MCF 10A (cell line): ENCODE measurements at places on chromosomes 12 and 14.

DNA sequence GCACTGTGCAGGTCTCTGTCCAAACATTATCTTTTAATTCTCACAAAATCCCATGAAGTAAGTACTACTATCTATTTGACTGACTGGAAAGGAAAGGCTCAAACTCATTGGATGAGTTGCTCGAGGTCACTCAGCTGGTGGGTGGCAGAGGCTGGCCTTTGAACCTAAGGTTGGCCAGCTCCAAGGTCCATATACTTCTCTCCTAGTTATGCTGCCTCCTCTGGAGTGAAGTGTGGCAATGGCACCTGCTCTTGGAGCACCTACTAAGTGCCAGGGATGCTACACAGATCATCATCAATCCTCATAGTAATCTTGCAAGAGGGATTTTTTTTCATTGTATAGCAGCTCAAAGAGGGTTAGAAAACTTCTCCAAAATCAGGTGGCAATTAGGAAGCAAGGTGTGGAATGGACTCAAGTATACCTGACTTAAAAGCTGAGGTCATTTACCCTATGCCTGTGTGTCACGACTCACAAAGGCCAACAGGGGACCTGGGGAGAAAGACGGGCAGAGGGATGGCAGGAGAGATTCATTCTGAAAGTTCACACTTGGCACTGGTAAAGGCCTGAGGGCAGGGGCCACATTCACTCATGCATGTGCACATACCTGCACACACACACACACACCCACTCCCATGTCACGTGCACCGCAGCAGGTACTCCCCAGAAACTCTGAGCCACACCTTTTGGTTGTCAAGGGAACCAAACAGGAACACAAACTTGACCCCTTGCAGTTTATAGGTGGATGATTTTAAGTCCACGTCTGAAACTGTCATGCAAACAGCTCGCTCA, 146.4 kb downstream of the FOXN3 start:
- peak; percentile 7 for DNase-seq

DNA sequence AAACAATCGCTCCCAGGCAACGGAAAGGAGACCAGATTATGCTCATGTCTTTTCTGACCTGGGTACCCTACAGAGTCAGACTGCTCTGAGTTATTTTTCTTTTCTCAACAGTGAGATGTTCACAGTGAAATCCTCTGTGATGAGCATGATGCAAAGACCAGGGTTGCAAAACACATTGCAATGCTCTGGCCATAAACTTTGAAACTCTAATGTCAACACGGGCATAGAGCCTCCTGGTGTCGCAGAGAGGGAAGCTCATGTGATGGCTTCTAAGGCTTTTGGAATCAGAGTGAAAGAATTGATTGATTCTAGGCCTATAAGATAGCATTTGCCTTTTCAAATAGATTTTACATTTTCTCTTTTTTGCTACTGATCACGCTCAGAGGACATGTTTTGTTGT, 193.4 kb downstream of the RASSF9 start:
- DNase-seq = peak; percentile 57

- no peak for DNase-seq
Observed at GRCh38 chr12:41089438-41089837, 98.7 kb upstream of the PDZRN4 start.

DNA sequence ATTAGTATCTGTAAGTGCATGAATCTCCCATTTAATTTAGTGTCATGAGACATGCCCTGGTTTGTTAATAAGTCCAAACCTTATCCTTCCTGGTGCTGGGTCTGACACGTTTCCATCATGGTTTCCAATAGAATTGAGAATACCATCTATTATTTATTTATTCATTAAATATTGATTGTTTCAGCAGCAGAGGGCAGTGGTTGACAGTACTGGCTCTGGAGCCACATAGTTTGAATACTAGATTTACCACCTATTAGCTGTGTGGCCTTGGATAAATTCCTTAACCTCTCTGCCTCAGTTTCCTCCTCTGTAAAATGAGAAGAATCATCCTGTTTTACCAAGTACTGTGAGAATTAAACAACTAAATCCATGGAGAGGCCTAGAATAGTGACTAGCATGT, 941 bp upstream of the STAB2 start:
- peak; percentile 8 for DNase-seq
